ENCODE measurements at places on chromosomes 1 and 21. TPM values are rescaled to one million over a fixed set of nuclear protein-coding genes. Genes with fewer than 3 reads are reported as not detected.
A peak's percentile ranks its signal among the peaks of the same experiment; 100 is the strongest.

- no peaks in the 10 kb centered on the region for H3K4me1 ChIP-seq
- H3K4me3 ChIP-seq, result no peak overlapping the region
- DNase-seq, result no peak
Measured at GRCh38 chr1:97108179-97108578, 386.6 kb downstream of the PTBP2 start.

DNA sequence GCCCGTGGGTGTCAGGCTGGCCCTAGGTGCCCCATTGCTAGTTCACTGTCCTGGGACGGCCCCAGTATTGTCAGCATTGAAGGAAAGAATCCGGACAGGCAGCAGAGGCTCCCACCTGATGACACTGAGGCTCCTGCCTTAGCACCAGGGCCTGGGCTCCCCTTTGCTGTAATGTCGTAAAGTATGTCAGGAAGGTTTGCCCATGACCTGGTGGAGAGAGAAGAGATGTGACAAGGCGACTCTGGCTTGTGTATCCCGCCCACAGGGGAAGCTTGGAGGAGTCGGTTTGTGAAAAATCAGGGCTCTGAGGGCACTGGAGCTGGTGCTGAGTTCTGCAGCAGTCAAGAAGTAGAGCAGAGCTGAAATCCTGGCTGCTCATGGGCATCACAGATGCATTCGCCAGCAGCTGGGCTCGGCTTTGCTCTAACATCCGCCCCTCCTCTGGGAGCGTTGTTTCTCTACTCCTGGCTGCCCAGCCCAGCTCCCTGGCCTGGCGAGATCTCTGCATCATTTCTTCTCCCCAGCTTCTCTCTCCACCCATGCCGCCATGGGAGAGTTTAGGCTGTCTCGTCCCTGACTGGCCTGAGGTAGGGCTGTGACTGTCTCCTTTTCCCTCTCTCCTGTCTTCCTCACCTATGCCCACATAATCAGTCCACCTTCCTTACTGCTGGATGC, 74.1 kb downstream of the ADARB1 start:
- H3K4me1 ChIP-seq, result no peaks in the 10 kb centered on the region
- no peaks in the 10 kb centered on the region for H3K27me3 ChIP-seq
- peaks cover 10% of the 10 kb centered on the region for H3K36me3 ChIP-seq
- H3K4me3 ChIP-seq, result no peak overlapping the region
- no peak overlapping the region for H3K27ac ChIP-seq

- no peak overlapping the region for H3K27ac ChIP-seq
- no peaks in the 10 kb centered on the region for H3K36me3 ChIP-seq
- H3K4me3 ChIP-seq, result no peak overlapping the region
Measured at GRCh38 chr1:28118640-28119307, 30.4 kb upstream of the EYA3 start.

DNA sequence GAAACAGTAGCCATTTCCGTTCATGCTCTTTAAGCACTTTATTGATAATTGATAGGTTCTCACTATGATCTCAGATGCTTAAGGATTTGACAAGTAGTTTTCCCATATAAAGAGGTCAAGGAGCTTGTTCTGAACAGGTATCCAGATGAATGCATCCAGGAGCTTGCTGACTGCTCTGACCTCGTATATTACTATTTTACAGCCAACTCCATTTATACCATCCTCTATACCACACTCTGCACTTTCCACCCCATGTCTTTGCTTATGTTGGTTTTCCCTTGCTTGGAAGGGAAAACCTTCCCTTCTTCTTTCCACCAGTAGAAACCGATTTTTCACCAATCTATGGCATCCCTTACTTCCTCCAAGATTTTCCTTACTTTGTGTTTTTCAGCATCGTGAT, 107.2 kb downstream of the LHX9 start:
- H3K4me1 ChIP-seq, result no peaks in the 10 kb centered on the region
- no peak for DNase-seq
- H3K4me3 ChIP-seq, result no peak overlapping the region
- no peaks in the 10 kb centered on the region for H3K27me3 ChIP-seq
- H3K27ac ChIP-seq, result no peak overlapping the region

DNA sequence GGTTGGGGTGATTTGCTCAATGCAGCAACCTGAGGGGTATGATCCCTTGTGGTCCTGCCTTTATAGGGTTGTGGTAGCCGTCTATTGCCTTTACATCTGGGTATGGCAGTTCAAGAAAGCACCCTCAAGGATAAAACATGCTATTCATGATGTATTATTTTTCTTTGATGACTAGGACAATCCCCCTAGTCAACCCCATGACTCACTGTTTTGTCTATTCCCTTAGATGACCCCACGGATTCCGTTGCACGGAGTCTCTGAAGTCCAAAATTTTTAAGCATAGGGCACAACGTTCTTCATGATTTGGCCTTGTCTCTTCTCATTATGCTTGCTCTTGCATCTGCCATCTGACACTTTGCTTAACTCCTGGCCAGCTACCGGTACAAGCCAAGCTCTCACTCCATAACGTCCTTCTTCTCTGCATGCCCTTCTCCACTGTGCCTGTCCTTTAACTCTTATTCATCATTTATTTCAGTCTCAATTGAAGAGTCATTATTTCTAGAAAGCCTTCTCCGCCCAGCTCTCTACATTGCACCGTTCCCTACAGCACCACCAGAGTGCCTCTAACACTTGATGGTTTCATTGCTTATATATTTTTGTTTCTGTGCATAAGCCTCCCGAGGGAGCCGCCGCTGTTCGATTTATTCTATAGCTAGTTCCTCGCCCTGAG, 838 bp upstream of the DISP1 start:
- DNase-seq, result no peak
- no peaks in the 10 kb centered on the region for H3K36me3 ChIP-seq
- peak overlapping the region; percentile 70 for H3K4me3 ChIP-seq
- peak overlapping the region; percentile 39 for H3K27ac ChIP-seq

DNA sequence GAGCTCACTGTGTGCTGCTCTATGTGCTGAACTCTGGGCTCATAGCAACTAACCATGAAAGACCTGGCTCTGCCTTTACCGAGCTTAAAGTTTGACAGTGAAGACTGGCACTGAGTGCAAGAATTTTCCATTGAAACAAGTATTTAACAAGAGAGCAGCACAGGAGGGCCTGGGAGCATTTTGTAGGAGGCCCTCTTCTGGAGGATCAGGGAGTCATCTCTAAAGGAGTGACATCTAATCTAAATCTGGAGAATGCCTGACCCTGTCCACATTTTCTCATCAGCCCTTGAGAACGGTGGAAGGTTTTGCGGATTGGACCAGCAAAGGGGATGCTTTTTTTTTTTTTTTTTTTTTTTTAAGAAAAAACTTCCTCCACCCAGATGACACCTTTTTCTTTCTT, 150.8 kb downstream of the ROR1 start:
- no peak overlapping the region for H3K27ac ChIP-seq
- no peak for DNase-seq
- H3K27me3 ChIP-seq, result no peaks in the 10 kb centered on the region
- peaks cover 15% of the 10 kb centered on the region for H3K4me1 ChIP-seq
- H3K4me3 ChIP-seq, result no peak overlapping the region
- H3K36me3 ChIP-seq, result no peaks in the 10 kb centered on the region

PLA2G2D gene
- not detected for polyA plus RNA-seq

SLC16A1 gene
- 188 TPM for polyA plus RNA-seq

OR10Z1 gene
- not detected for polyA plus RNA-seq

SLC2A5 gene
- not detected for polyA plus RNA-seq

MEX3A gene
- 22.0 TPM for polyA plus RNA-seq

Data from endothelial cell of umbilical vein (primary cell).